HCT116 (cell line): ENCODE measurements at places on chromosomes 4 and X. TPM values are rescaled to one million over a fixed set of nuclear protein-coding genes. Genes with fewer than 3 reads are reported as not detected.
A peak's percentile ranks its signal among the peaks of the same experiment; 100 is the strongest.

Gene FOXR2
- not detected for total RNA-seq

DNA sequence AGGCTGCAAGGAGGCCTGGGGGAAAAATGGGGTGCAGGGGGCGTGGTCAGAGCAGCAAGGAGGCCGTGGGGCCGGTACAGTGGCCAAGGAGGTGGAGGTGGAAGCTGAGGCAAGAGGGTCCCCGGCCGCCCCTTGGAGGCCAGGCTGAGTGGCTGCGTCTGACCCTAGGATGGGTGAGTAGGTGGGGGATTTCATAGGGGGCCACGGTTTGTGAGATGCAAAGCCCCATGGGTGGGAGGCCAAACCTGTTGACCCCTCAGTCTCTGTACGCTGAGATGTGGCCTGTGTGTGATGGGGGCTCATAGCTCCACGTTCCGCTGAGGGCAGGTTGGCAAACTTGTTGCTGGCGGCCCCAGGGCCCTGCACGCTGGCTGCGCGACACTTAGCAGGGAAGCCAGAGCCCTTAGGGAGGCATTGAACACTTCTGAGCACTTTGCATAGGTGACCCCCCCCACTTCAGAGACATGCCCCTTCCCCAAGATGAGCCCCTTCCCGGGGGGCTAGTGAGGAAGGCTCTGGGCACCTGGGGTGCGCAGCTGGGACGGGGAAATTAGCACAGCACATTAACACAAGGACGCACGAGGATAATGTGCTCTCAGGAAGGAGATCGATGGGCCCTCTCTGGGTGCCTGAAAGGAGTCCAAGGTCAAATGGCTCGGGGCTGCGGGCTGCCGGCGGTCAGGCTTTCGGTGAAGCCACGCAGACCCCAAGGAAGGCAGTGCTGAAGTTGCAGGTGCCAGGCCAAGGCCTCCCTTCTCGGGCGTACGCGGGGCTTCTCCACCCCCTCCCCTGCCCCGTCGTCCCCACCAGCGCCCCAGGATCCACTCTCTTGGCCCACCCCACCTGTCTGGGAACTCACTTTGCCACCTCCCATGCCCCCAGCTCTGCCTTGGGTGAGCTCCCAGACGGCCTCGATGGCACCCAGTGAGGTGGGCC, 107.4 kb downstream of the HMX1 start:
- no peaks in the 10 kb centered on the region for H3K4me1 ChIP-seq
- no peak overlapping the region for H3K27ac ChIP-seq
- no peak overlapping the region for H3K4me3 ChIP-seq
- no peak for DNase-seq

DNA sequence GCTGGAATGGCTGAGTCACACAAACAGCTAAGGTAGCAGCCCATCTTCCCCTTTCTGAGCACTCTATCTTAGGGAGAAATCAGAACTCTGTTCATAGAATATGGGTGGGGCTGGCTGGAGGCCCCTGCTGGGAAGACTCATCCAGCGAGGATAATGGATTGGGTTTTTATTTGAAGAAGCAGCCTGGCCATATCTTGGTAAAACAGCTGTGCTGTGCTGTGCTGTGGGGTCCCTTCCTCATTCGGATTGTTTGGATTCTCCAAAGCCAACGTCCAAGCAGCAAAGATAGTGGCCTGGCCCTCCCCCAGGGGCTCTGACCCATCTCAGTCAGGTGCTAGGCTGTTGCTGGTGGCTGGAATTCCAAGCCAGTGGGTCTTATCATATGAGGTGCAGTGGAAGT, 63.8 kb downstream of the ZNF718 start:
- no peak for DNase-seq
- H3K27ac ChIP-seq: no peak overlapping the region
- no peaks in the 10 kb centered on the region for H3K27me3 ChIP-seq
- H3K4me1 ChIP-seq: no peaks in the 10 kb centered on the region

- H3K4me1 ChIP-seq: no peaks in the 10 kb centered on the region
- no peaks in the 10 kb centered on the region for H3K36me3 ChIP-seq
- no peak for DNase-seq
- no peak overlapping the region for H3K4me3 ChIP-seq
- H3K27me3 ChIP-seq: no peaks in the 10 kb centered on the region
Measured at GRCh38 chrX:40298572-40299479, 201.1 kb upstream of the BCOR start.

- H3K27ac ChIP-seq: no peak overlapping the region
- no peaks in the 10 kb centered on the region for H3K4me1 ChIP-seq
- H3K36me3 ChIP-seq: no peaks in the 10 kb centered on the region
Measured at GRCh38 chrX:72396117-72396516, 90.4 kb upstream of the CITED1 start.

GRCh38 chr4:83083925-83084475, 30.5 kb downstream of the PLAC8 start:
- H3K36me3 ChIP-seq: no peaks in the 10 kb centered on the region
- no peak overlapping the region for H3K27ac ChIP-seq
- no peaks in the 10 kb centered on the region for H3K4me1 ChIP-seq
- DNase-seq: no peak
- H3K4me3 ChIP-seq: no peak overlapping the region

DNA sequence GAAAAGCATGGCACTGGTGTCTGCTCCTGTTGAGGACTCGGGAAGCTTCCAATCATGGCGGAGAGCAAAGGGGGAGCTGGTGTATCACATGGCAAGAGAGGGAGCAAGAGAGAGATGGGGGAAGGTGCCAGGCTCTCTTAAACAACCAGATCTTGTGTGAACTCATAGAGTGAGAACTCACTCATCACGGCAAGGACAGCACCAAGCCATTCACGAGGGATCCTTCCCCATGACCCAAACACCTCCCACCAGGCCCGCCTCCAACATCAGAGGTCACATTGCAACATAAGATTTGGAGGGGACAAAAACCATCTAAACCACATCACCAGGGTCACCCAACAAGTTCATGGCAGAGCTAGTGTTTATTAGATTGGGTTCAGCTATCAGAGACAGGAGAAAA, 218.7 kb upstream of the BCOR start:
- no peaks in the 10 kb centered on the region for H3K36me3 ChIP-seq
- H3K27ac ChIP-seq: no peak overlapping the region
- DNase-seq: no peak
- H3K4me3 ChIP-seq: no peak overlapping the region
- H3K27me3 ChIP-seq: no peaks in the 10 kb centered on the region

GRCh38 chrX:76127341-76127740, 45.5 kb upstream of the PBDC1 start:
- no peak for DNase-seq
- no peak overlapping the region for H3K4me3 ChIP-seq
- no peaks in the 10 kb centered on the region for H3K4me1 ChIP-seq

DNA sequence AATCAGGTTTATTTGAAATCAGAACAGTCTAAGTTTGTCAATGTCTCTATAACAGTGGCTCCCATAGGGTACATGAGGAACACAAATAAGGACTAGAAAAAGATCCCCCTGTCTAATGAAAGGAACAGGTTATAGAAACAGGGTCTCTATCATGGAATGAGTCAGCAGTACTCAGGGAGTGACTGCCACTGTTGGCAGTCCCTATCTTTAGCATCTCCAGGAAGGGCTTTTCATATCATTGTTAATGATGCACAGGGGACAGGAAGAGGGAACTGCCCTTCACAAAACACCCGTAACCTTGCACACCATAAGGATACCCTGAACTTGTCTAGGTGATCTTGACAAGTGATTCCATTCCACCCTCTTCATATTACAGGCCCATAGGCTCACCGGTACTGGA, 38.5 kb upstream of the SMIM10L2A start:
- H3K27ac ChIP-seq: no peak overlapping the region
- DNase-seq: no peak
- no peak overlapping the region for H3K4me3 ChIP-seq
- H3K4me1 ChIP-seq: no peaks in the 10 kb centered on the region

Gene FGF16
- not detected for total RNA-seq

DNA sequence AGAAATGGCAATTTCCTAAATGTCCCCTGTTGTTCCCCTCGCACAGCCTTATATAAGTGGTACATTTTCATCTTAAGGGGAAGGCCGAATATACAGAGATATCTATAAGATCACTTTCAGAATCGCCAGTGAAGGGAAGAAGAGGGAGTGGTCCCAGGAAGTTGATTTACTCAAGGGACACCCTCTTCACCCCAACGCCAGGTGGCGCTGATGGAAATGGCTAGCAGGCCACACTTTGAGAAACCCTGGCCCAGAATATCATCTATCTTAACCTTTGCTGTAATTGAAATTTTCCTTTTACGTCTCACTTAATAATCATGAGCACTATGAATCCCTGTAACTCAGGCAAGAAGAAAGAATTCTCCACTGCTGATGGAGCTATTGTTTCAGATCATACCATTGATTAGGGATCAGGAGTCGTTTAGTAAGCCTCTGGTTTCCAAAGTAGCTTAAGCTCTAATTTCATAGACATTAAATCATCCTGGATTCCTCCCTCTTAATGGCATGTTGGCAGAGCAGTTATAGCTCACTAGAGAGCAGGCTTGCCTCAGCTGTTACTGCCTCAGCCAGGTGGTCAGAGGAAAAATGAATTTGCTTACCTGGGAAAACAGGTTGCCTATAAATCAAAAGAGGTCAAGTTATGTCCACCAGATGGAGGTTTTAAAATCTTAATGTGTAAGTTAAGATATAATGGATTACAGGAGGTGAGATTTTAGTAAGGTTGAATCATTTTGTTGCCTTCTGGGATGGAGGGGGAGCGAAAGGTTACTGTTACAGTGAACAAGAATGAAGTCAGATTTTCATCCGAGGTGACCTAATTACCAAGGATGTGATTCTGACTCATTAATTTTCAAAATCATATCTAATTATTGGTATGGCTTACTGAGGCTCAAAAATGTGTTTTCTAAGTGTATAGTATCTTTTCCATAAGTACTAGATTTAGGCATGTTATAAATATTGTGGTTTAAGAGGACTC, 941.2 kb upstream of the TENM3 start:
- H3K27ac ChIP-seq: no peak overlapping the region
- no peak overlapping the region for H3K4me3 ChIP-seq
- no peaks in the 10 kb centered on the region for H3K36me3 ChIP-seq
- DNase-seq: peak; percentile 41
- no peaks in the 10 kb centered on the region for H3K4me1 ChIP-seq

DNA sequence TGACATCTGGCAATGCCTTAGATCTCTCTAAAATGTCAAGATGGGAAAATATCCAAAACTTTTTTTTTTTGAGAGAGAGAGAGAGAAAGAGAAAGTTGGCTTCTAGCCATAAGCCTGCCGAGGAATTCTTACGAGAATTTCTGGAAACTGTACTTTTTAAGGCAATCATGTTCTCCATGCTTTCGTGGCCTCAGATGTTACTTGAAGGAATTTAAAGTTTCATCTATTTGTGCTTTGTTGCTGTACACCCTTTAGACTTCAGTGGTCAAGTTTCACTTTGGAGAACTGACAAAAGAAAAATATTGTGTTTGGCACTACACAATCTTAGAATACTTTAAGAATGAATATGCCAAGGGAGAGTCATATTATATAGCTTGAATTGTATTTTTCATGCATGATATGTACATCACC, 53.9 kb downstream of the FAT4 start:
- no peaks in the 10 kb centered on the region for H3K4me1 ChIP-seq
- DNase-seq: no peak
- H3K36me3 ChIP-seq: no peaks in the 10 kb centered on the region
- no peak overlapping the region for H3K4me3 ChIP-seq
- no peak overlapping the region for H3K27ac ChIP-seq
- H3K27me3 ChIP-seq: no peaks in the 10 kb centered on the region

GRCh38 chr4:52244103-52244775, 193.1 kb downstream of the SPATA18 start:
- no peak for DNase-seq
- no peak overlapping the region for H3K4me3 ChIP-seq
- H3K27ac ChIP-seq: no peak overlapping the region
- peaks cover 13% of the 10 kb centered on the region; the same call in 1 of the 2 replicates for H3K27me3 ChIP-seq
- H3K36me3 ChIP-seq: no peaks in the 10 kb centered on the region

Gene ARX
- 0.22 TPM for total RNA-seq

Gene NDNF
- total RNA-seq: 0.22 TPM

Gene RASGEF1B
- total RNA-seq: 0.25 TPM

DNA sequence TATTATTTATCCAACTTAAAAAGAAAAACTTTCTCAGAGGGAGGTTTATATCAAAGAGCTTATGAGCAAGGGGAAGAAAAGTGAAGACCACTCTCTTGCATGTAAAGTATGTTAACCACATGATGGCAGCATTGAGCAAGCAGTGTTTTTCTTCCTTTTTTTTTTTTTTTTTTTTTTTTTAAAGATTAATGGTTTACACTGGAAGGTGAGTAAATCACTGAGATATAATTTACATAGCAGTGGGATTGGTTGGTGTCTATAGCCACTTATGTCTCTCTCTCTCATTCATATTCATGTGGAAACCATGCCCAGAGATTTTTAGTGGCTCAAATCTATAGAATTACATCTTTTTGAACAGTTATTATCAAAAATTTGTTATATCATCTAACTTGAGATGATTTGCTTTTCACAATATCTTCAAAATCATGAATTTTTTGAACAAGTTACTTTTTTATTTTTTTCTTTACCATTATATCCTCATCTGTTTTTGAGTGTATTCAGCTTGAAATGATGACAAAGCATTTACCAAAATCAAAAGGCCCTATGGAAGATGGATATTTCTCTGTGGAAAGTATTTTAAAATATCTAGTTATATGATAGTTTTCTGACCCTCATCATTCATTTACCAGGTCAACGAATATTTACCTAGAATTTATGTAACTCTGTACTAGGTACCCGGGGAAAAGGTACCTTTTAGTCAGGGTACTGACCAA, 31.6 kb downstream of the MTHFD2L start:
- H3K36me3 ChIP-seq: 0 out of 2 replicates have a peak, but pooled peaks cover 6% of the 10 kb centered on the region
- no peaks in the 10 kb centered on the region for H3K27me3 ChIP-seq
- no peak overlapping the region for H3K27ac ChIP-seq
- H3K4me3 ChIP-seq: no peak overlapping the region
- DNase-seq: peak; percentile 72

GRCh38 chr4:186201535-186202230, 10.3 kb downstream of the CYP4V2 start:
- DNase-seq: peak; percentile 66
- H3K27ac ChIP-seq: no peak overlapping the region
- no peaks in the 10 kb centered on the region for H3K36me3 ChIP-seq
- H3K4me3 ChIP-seq: no peak overlapping the region

DNA sequence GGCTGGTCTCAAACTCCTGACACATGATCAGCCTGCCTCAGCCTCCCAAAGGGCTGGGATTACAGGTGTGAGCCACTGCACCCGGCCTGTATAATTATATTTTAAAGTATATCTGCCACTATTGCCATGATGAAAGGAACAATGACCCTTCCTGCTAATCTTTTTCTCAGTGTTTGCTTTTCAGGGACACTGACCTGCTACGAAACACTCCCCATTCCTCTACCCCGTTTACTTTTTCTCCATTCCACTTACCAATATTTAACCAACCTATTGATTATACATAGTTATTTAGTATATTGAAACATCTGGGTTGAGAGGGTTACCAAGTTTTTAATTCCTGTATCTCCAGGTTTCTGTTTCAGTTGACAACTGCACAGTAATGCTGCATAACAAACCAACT, 331.9 kb upstream of the NDST3 start:
- H3K27me3 ChIP-seq: no peaks in the 10 kb centered on the region
- H3K4me1 ChIP-seq: no peaks in the 10 kb centered on the region
- DNase-seq: no peak
- no peak overlapping the region for H3K4me3 ChIP-seq
- no peak overlapping the region for H3K27ac ChIP-seq

Gene STBD1
- total RNA-seq: 5.6 TPM
